Breast epithelium (tissue), 4 donors: ENCODE measurements at places on chromosomes 12 and 14. TPM values are rescaled to one million over a fixed set of nuclear protein-coding genes. Genes with fewer than 3 reads are reported as not detected.

Gene MFAP5
- total RNA-seq, result 466 TPM

Gene PSMA6
- 156 TPM for total RNA-seq

DNA sequence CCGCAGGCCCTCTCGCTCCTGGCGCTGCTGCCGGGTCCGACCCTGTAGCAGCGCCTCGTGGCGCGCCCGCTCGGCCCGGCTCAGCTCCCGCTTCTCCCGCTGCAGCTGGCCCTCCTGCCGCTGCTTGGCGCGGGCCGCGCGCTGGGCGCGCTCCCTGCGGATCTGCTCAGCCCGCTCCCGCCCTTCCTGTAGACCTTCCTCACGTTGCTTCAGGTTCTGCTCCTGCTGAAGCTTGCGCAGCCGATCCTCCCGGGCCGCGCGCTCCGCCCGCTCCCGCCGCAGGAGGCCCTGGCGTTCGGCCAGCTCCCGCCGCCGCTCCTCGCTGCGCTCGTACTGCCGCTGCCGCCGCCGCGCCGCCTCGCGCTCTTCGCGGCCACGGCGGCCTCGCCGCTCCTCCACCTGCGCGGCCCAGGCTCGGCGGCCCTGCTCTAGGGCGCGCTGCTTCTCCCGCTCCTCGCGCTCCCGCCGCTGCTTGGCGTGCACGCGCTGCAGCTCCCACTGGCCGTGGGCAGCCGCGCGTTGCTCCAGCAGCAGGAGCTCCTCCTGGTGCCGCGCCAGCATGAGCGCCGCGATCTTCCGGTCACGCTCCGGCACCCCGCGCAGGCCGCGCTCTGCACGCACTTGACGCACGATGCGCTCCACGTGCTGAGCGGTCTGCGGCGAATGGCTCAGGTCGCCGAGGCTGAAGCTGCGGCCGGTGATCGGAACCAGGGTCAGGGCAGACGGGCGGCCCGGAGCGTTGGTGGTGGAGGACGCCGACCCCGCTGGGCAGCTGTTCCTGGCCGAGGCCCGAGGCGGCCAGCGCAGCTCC is 2.4 kb downstream of the CCDC177 start:
- H3K4me1 ChIP-seq, result peaks cover 5% of the 10 kb centered on the region
- no peak overlapping the region for H3K27ac ChIP-seq
- no peaks in the 10 kb centered on the region for H3K36me3 ChIP-seq
- H3K27me3 ChIP-seq, result peaks cover 5% of the 10 kb centered on the region

Gene CCDC175
- not detected for total RNA-seq

Gene SMOC1
- 5.7 TPM for total RNA-seq

DNA sequence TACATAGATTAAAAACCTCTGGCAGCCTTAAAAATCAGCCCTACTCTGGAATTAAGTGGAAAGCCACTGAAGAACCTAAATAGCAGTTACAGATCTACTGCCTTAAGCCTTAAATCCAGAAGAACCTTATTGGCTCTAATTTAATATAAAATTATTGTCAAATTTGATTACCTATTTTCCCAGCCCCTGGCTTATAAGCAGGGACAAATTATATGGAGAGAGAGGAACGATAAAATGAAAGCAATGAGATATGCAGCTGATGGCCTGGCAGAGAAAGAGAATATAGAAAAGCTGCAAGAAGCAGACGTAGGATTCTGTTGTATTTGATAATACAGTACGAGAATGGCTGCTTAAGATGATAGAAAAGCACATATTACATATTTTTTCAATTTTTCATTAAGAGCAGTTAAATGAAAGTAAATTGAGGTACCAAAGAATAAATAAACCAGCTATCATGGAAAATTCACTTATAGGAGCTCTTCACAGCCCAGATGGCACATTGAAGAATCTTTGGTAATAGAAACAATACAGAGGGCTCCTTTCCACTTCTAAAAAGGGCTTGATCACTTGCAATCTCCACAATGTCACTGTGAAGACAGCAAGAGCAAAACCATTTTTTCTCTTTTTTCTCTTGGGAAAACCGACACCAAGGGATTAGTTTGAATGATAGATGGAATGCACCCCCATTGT is 129.4 kb downstream of the KICS2 start:
- no peak overlapping the region for H3K4me3 ChIP-seq
- H3K4me1 ChIP-seq, result peaks cover 15% of the 10 kb centered on the region
- no peak overlapping the region for H3K27ac ChIP-seq
- no peaks in the 10 kb centered on the region for H3K36me3 ChIP-seq
- H3K27me3 ChIP-seq, result no peaks in the 10 kb centered on the region

Gene IL23A
- total RNA-seq, result not detected

DNA sequence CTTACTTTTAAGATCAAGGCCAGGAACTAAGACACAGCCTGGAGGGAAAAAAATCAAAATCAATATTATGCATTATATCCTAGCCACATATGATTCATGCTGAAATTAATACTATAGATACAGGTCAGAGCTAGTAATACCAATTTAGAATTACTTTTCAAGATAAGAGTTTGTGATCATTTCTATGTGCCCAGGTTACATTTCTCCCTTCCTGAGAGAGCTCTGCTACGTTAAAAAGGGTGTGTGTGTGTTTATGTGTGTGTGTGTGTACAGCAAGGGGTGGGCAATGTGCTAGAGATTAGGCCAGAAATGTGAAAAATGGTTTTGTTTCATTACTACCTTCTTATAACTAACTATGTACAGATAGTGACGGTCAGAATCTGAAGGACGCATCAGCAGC is 223.9 kb upstream of the FLRT2 start:
- H3K4me3 ChIP-seq, result no peak overlapping the region
- no peak for DNase-seq
- H3K27me3 ChIP-seq, result no peaks in the 10 kb centered on the region
- no peak overlapping the region for H3K27ac ChIP-seq
- H3K36me3 ChIP-seq, result no peaks in the 10 kb centered on the region

Gene KRT78
- total RNA-seq, result not detected

DNA sequence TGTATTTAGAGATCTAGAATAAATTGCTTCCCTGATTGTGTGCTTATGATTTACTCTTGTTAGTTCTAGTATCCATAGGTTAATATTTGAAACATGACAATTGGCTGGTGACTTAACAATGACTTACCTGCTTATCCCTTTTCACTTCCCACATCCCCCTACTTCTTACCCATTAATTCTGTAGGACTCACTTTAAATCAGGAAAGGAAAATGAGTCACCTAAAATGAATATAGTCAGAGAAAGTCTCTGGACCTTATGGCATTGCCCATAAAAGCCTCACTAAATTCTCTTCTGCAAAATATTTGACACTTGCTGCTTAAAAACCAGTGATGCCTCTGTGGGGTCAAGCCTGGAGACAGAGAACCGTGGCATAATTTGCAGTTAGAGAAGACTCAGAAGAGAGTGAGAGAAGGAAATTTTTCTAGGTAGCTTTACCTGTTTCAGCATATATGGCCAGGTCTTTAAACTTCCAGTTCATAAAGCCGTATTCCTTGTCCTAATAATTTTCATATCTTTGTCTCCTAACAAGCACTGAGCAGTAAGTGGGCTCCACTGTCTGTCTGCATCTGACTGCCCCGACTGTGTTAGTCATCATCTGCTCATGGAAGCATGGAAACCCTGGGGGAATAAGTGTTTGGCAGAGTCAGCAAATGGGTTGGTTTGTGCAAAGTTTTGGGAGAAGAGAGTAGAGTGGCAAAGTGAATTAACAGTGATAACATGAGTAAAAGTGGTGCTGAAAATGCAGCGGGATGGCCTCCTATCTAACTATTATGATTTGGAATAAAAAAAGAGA is 294.4 kb downstream of the AKAP6 start:
- no peak overlapping the region for H3K4me3 ChIP-seq
- no peaks in the 10 kb centered on the region for H3K36me3 ChIP-seq
- H3K27me3 ChIP-seq, result no peaks in the 10 kb centered on the region
- H3K4me1 ChIP-seq, result no peaks in the 10 kb centered on the region

Gene PRIMA1
- total RNA-seq, result 2.1 TPM

DNA sequence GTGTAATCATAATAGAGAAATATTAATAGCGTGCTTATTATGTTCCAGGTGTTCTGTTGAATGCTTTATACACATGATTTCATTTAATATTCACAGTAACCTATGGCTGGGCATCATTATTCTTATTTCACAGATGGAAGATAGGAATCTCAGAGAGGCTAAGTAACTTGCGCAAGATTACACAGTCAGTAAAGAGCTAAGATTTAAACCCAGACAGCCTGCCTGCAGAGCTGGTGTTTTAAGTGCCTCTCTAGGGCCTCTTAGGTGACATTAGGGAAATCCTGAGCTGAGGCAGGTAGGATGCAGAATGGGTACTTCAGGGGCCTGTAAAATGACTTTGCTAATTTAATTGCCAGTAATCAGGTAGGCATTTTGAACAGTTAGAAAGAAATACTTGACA is 18.5 kb upstream of the BHLHE41 start:
- no peaks in the 10 kb centered on the region for H3K36me3 ChIP-seq
- no peak overlapping the region for H3K27ac ChIP-seq
- DNase-seq, result no peak
- H3K4me3 ChIP-seq, result no peak overlapping the region

Gene NOVA1
- 58.9 TPM for total RNA-seq

DNA sequence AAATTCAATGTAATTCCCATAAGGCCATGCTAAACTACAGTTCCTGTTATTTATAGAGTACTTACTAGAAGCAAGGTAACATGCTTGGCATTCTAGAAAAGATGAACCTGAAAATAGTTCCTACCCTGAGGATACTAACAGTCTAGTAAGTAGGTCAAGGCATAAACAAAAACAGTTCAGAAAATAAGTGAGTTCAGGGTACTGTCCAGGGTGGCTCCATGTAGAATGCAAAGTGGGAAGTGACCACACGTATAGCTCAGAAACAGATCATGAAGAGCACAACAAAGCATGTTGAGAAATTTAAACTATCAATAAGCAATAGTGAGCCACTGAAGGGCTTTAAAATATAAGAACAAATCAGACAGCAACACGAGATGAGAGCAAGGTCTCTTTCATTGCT is 2.3 kb downstream of the TMED10 start:
- DNase-seq, result no peak
- H3K4me3 ChIP-seq, result peak overlapping the region; percentile 96
- peak overlapping the region; percentile 33 for H3K27ac ChIP-seq
